ENCODE measurements at places on chromosomes 6 and 20.

DNA sequence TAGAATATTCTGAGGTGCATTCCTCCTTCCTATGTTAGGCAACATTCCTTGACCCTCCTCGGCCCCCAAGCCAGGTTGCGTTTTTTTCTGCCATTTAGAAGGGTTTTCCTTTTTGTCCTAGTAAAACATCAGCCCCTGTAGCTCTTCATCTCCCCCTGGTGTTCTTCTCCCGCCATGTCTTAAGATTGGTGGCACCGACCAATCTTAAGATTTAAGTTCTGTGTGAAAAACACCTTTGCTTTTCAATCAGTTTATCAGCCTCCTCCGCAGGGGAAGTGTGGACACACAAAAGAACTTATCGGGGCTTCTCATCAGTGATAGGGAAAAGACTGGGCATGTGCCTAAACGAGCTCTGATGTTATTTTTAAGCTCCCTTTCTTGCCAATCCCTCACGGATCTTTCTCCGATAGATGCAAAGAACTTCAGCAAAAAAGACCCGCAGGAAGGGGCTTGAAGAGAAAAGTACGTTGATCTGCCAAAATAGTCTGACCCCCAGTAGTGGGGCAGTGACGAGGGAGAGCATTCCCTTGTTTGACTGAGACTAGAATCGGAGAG is 719 bp upstream of the EDN1 start:
- DNase-seq, result peak; percentile 14

DNA sequence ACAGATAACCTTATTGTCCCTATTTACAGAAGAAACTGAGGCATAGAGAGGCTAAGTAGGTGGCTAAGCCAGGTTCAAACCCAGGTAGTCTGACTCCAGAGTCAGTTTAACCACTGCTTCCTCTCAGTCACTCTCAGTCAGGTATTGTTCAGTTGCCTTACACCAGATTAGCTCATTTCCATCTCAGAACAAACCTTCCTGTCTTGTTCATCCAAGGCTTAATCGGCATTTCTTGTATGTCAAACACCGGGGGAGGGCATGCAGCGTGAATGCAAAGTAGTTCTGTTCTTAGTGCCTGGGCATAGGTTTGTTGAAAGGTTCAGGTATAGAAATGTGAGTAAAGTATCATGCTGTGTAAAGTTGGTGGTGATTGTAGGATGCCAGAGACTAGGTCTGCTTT is 51.7 kb downstream of the CTNNBL1 start:
- DNase-seq, result no peak

- peak; percentile 80 for DNase-seq
Observed at GRCh38 chr6:14290772-14291330, 173.3 kb downstream of the CD83 start.

- DNase-seq, result no peak
Observed at GRCh38 chr20:50866036-50866685, 65.1 kb downstream of the ADNP start.

DNA sequence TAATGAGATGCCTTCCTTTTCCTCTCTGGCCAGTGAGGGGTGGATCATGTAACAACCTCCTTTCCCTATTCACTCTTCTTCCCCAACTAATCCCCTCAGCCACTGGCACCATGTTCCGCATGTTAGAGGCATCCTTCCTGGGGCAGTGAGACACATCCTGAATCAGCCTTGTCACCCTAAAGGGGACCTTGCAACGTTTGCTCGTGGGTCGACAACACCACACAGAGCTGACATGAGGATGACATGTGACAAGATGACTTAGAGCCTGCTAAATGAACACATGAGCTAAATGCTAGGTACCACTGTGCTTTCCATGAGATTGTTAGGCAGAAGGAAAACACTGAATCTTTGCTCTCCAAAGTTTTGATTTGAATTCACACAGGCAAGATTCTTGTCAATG is 129.2 kb downstream of the ATXN1 start:
- DNase-seq, result no peak

- DNase-seq, result no peak
Observed at GRCh38 chr6:8875986-8876385, 440.6 kb upstream of the SLC35B3 start.

- DNase-seq, result no peak
Observed at GRCh38 chr20:63176034-63176426, 39.9 kb downstream of the YTHDF1 start.

DNA sequence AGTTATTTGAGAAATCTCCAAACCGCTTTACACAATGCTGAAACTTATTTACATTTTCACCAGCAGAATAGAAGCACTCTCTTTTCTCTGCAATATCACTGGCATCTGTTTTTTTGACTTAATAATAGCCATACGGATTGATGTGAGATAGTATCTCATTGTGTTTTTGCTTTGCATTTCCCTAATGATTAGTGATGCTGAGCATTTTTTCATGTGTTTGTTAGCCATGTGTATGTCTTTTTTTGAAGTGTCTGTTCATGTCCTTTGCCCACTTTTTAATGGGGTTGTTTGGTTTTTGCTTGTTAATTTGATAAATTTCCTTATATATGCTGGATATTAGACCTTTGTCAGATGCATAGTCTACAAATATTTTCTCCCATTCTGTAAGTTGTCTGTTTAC is 73.6 kb downstream of the FBXO5 start:
- no peak for DNase-seq

DNA sequence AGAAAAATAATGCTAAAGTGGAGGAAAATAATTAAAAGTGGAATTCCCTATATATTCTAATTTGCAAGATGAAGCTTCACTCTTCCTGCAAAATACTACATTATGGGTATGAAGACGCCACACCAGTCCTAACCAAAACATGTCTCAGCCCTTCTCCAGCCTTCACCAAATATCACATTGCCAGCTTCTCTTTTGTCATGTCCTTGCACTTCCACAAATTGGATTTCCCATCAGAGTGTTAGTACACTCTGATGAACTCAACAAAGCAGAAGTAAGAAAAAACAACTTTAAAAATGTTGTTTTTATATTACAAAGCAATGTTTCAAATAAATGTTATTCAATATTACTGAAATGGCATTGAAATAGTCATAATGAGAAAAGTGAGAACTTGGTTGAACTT is 62.4 kb upstream of the RNF146 start:
- no peak for DNase-seq

- peak; percentile 65 for DNase-seq
Observed at GRCh38 chr20:32541323-32542258, 43.5 kb downstream of the NOL4L start.

DNA sequence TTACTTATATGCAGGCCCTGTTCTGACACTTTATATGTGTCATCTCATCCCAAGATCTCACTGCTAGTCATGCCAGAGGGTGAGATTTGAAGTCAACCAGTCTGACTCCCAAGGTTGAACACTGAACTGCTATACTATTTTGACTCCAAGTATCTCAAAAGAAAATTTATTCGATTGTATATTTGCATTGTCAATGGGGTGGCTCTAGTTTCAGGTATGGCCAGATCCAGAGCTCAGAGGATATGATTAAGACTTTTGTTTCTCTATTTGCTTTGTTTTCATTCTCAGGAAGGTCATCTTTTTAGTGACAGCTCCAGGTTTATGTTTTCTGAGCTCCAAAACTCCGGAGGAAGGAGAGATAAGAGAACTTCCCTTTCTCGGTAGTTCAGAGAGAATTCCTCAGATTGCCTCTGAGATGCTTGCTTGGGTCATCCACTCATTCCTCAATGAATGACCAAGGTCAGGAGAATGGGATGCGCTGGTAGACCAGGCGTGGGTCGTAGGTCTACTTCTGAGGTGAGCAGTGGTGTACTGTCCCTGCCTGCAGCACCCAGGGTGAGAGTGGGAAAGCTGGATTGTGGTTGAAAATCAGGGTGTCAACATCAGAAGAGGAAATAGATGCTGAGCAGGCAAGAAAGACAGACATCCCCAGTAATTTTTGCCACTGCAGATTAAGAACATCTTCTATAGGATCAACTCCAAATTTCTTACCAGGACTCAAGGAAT is 99.3 kb downstream of the PFDN4 start:
- no peak for DNase-seq

GRCh38 chr20:63895952-63896263 is 982 bp downstream of the DNAJC5 start:
- no peak for DNase-seq

GRCh38 chr20:44533928-44534327 is 12.1 kb upstream of the SERINC3 start:
- no peak for DNase-seq

- no peak for DNase-seq
Observed at GRCh38 chr20:46588532-46589511, 38.4 kb upstream of the OCSTAMP start.

DNA sequence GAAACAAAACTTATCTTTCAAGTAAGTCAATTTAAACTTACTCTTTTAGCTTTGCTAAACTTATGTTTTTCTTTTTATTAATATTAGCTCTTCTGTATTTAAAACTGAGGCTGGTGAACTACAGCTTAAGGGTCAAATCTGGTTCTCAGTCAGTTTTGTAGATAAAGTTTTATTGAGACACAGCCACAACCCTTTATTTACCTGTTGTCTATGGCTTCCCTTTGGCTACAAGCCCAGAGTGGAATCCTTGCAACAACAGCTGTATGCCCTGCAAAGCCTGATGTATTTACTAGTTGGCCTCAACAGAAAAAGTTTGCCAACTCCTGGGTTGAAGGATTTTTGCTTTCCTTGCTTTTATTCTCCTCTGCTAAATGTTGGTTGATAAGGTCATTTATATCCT is 491.4 kb upstream of the RNF217 start:
- no peak for DNase-seq

GRCh38 chr20:15143478-15143877 is 806.1 kb upstream of the FLRT3 start:
- no peak for DNase-seq

GRCh38 chr20:910870-911770 is 5.0 kb downstream of the ANGPT4 start:
- DNase-seq, result no peak

GRCh38 chr6:34652263-34652662 is 44.3 kb downstream of the ILRUN start:
- DNase-seq, result no peak

GRCh38 chr6:129843573-129843972 is 17.5 kb downstream of the TMEM244 start:
- DNase-seq, result no peak

- DNase-seq, result no peak
Observed at GRCh38 chr20:40938020-40938419, 90.6 kb upstream of the TOP1 start.

DNA sequence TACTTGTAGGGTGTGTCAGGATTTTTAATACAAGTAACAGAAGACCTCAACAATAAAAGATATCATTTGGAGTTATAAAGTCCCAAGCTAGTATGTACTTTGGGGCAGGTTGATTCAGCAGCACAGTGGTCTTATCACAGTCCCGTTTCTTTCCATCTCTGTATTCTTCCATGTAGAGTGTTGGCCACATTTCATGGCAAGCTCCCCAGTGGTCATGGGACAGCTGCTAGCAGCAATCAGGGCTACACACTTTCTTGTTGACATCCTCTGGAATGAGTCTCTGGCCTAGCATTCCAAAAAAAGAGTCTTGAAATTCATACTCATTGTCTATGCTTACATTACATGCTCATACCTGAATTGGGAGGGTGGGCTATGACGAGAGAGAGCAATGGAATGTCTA is 53.2 kb downstream of the SOBP start:
- DNase-seq, result no peak

DNA sequence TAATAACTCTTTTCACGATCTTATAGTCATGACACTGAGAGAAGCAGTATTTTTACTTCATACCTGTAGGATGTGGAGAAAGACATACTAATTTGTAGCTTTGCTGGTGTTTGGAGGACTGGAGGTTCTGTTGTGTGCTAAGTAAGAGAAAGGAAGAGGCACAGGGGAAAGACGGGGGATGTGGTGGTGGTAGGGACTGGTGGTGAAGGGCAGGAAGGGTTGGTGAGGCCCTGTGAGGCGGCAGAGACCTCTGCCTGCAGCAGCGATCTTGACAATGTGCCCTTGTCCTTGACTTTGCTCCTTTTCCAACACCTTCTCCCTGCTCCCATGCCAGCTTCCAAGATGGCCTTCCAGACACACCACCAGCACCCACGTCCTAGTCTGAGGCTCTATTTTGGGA is 32.6 kb upstream of the MPC1 start:
- DNase-seq, result no peak

- DNase-seq, result no peak
Observed at GRCh38 chr6:160690458-160690857, 11.6 kb upstream of the PLG start.

DNA sequence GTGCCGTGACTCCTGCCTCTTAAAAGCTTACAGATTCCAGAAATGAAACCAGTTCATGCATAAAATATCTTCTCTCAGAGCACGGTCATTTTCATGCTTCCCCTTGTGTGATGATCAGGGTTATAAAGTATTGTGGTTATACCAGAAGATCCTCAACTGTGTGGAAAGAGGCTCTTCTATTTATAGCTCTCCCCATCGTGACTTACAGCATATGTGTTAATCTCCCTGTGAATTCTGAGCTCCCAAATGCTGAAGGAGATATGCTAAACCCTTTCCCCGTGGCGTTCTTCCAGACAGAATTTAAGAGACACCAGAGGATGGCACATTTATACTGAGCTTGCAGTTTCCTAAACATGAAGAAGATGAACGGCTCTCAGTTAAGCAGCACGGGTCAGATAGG is 158.8 kb downstream of the CDH26 start:
- peak; percentile 97 for DNase-seq

GRCh38 chr6:37838219-37838921 is 18.8 kb downstream of the ZFAND3 start:
- DNase-seq, result no peak

- peak; percentile 51 for DNase-seq
Observed at GRCh38 chr6:44011350-44011920, 115.8 kb downstream of the MRPL14 start.

GRCh38 chr6:122075917-122076316 is 323.5 kb upstream of the HSF2 start:
- DNase-seq, result no peak
